ENCODE measurements at places on chromosomes 7 and 10.

DNA sequence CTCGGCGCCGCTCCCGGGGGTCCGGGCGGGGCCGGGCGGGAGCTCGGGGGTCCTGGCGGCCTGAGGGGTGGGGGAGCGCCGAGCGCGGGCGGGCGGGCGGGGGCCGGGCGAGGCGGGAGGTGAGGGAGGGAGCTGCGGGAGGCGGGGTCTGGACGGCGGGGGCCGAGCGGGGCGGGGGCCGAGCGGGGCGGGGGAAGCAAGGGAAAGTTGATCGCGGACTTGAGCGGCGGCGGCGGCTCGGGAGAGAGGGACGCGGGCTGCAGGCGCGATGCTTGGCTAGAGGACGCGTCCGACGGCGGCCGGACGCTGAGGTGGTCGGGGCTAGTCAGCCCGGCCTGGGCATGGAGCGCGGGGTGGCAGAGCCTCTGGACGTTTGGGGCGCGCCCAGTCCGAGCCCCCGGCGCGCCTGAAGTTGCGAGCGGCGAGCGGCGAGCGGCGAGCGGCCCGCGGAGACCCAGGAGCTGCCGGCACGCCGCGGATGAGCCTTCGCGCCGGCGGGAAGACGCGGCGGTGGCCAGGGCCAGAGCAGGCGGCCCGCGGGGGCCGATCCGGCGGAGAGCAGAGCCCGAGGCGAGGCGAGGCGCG lies at the start of gene CDH23:
Gene CDH23, plus strand, starts transcription at position 210 of the 585 bp plus-strand sequence. CDS start 42,912 bp downstream, outside the sequence.
- DNase-seq = peak; percentile 33

DNA sequence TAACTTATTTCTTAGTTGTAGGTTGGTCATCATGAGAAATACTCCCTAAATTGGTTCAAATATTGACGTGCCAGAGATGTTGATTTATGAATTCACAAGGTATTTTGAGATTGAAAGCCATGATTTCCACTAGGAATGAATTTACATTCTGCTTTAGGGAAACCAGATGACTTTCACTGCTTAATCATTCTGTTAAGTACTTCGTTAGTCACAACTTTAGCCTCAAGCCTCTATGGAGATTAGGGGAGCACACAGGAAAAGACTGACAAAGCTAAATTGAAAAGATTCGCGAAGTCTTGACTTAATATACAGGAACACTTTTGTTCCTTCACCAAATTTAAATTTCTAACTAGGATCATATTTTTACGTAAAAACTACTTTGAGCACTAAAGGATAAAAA lies 250.4 kb upstream of the CACNA2D1 start:
- no peak for DNase-seq

GRCh38 chr7:80370587-80370986 lies 141.3 kb downstream of the GNAT3 start:
- DNase-seq = no peak

DNA sequence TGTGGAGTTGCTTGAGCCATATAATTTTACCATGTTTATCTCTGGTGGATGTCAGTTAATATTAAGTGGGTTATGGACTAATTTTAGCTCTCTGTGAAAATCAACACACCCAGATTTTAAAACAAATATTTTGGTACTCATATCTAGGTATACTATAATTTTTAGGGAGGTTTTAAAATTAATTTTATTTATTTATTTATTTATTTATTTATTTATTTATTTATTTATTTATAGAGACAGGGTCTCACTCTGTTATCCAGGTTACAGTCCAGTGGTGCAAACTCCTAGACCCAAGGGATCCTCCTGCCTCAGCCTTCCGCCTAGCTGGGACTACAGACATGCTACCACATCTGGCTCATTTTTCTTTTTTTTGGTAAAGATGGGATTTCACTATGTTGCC lies 7.3 kb upstream of the CREM start:
- DNase-seq = no peak

DNA sequence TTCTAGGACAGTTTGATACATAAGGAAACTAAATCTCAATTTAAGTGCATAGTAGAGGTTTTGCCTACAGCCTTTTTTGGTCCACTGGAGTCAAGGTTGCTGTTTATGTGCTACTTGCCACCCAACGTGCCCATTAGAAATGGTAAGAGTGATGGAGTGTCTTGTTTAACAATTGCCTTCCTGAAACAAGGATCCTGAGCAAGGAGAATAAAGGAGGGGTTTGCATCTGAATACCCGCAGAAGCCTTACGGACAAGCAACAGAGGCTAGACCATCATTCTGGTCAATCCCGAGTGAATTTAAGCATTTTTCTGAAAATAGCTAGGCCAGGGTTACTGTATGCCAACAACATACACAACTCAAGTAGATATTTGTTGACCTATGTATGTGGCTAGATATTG lies 63.6 kb downstream of the MARCHF5 start:
- DNase-seq = no peak

- DNase-seq = no peak
These were observed 2.9 kb downstream of the AQP1 start for GRCh38 chr7:30914596-30914995.

GRCh38 chr10:20863008-20863407 lies 34.1 kb downstream of the NEBL start:
- DNase-seq = no peak

- DNase-seq = no peak
These were observed 292.5 kb upstream of the SEMA3C start for GRCh38 chr7:81211204-81211933.

GRCh38 chr10:7571981-7572380 lies 94.8 kb downstream of the ITIH5 start:
- DNase-seq = no peak

DNA sequence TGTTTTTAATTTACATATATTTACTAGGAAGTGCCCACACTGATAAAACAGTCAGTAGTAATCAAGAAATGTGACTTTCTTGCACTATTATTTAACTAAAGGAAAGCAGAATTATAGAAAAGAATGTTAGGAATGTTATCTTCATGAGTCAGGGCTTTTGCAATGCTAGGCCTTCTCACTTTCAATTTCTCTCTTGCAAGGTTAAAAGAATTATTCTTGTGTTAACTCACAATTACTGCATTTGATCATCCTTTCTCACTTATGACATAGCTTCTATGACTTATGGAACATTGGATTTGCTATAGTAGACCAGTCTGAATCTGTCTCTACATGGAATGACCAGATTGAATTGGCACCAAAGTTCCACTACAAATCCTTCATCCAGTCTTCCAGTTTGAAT lies 192.4 kb downstream of the SDK1 start:
- no peak for DNase-seq

DNA sequence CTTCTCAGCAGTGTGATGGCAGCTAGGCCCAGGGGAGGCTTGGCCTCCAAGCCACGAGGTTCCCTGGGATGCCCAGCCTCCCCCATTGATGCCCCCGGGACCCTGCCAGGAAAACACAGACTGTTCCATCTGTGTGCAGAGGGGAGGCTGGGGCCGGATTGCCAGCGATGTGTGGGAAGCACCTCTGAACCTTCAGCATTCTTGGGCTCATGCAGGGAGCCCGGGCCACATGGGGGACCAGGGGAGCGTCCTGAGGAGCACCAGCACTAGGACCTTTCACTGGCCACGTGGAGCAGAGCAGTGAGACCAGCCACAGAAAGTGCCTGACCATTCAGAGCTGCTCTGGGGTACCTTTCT lies 2.6 kb downstream of the IMPDH1 start:
- DNase-seq = no peak

- DNase-seq = peak; percentile 32
These were observed 42.6 kb downstream of the KIAA1217 start for GRCh38 chr10:24251547-24251946.

GRCh38 chr10:31041011-31041410 lies 9.3 kb upstream of the ZNF438 start:
- DNase-seq = no peak

DNA sequence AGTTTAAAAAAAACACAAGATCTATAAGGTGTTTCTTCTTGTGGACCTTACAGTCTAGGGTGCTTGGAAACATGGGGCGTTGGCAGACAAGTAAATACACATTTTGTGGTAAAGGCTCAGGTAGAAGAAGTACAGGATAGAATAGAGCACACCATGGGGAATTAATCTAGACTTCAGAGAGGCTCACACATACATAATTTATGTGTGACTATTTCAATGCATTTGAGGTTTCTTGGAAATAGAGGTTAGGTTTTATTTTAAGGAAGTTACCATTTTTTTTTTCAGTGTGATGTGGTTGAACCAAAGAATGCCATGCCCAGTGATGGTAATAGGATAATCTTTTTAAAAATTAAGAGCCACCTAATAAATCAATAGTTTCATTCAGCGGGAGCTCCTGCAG lies 12.8 kb downstream of the CFTR start:
- DNase-seq = no peak

- DNase-seq = no peak
These were observed 70.9 kb upstream of the CCDC71L start for GRCh38 chr7:106731646-106732444.

- DNase-seq = no peak
These were observed 15.4 kb upstream of the CDK6 start for GRCh38 chr7:92851732-92852131.

GRCh38 chr7:97116308-97116707 lies 1.2 kb upstream of the SDHAF3 start:
- DNase-seq = no peak

- no peak for DNase-seq
These were observed 890.0 kb downstream of the GRM8 start for GRCh38 chr7:126362746-126363145.

DNA sequence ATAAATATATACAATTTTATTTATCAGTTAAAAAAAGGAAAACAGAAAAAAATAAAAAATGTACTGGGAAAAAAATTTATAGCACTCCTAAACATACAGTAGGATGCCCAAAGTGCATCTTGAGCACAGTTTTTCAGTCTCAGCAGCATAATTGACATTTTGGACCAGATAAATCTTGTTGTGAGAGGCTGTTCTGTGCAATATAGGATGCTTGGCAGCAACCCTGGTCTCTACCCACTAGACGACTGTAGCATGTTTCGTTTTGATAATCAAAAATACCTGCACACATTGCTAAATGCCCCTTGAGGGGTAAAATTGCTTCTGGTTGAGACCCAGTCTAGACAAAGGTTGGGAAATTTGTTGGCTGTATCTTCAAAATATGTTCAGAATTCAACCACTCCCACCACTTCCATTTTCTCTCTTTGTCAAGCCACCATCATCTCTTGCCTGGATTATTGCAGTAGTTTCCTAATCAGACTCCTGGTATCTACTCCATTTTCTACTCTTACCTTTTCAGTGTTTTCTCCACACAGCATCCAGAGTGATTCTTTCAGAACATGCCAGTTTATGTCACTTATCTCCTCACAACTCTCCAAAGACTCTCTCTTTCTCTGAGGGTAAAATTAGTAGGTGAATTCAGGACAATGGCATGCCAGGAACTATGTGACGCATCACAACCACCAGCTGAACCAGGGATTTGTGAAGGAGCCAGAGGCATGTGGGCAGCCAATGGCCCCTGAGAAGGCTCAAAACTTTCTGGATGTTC lies 91.4 kb downstream of the GPR85 start:
- no peak for DNase-seq

DNA sequence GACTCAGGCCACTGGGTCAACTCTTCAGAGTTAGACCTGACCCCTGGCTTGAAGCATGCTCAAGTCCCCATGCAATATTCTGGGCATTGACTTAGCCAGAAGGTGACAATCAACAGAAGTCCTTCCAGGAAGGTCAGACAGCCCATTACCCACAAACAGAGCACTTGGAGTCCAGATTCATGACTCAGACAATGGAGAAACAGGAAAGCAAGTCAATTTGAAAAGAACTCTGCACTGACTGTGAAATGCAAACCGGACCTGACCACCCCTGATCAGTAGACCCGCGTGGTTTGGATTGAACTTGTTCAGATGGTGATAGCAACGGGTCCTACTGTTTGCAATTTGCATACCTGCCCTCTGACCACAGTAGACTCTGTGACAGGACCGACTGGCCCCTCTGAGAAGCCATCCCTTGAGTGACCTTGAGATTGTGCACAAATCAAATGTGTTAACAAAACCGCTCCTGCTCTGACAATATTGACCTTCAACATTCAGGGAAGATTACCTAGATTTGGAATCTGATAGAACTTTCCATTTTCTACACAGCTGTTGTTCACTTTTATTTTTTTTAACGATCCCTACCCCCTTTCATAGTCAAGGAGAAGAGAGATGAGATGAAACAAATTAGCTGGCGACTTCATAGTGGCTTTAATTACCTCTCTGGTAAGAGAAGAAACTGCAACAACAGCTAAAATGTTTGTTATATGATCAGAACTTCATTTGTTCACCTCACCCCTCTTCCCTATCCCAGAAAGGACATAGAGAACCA lies 138.7 kb downstream of the NRP1 start:
- DNase-seq = no peak

DNA sequence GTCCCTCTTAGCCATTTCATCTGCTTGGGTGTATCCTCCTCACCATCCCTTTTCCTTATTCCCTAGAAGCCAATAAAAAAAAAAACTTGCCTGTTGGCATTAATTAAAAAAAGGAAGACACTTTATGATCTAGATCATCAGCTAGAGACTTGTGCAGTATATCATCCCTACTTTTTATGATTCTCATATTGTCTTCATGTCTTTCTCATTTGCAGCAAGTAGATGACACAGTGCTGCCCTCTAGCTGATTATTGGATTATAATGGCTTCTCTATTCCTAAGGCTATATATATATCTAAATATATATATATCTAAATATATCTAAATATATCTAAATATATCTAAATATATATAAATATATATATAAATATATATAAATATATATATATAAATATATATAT lies 272.4 kb upstream of the LRGUK start:
- no peak for DNase-seq

DNA sequence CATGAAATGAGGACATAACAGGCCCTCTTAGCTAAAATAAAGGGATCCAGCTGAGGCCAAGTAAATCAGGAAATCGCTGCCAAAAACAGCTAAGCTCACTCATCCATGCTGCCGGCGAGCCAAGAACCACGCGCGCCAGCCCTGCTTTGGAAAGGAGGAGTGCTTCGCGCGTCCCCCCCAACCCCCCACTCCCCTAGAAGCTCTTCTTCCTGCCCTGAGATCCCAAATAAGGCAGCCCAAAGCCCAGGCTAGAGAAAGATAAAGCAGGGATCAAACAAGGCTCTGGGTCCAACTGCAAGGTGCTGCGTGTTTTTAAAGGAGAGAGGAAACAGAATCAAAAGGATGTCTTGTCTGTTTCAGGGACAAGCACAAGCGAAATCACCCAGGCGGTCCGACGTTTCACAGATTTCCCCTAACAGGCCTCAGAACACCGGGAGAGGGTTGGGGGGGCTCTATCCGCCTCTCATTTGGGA lies 168.3 kb upstream of the AUTS2 start:
- DNase-seq = peak; percentile 86

- DNase-seq = no peak
These were observed 6.4 kb downstream of the LZTS2 start for GRCh38 chr10:101005869-101006567.

DNA sequence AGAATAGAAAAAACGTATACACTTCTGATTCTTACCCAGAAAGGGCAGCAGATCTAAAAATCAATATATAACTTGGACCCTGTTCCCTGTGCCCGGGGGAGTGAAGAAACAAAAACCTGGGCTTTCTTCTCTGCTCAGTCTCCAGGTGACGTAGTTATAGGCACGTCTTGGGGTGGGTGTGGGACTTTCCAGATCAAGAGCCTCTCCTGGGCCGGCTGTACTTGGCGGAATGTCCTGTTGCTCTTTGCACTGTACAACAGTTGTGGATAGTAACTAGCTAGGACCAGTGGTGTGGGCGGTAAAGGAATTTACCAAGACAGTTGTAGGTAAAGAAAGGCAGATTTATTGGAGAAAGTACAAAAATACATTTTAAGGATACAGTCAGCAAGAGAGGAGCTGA lies 40.4 kb upstream of the STEAP4 start:
- DNase-seq = peak; percentile 69

- no peak for DNase-seq
These were observed 140.1 kb downstream of the REEP3 start for GRCh38 chr10:63661347-63661746.

Measured in thyroid gland (tissue), 4 donors.